ENCODE measurements at places on chromosomes 5 and 9.

DNA sequence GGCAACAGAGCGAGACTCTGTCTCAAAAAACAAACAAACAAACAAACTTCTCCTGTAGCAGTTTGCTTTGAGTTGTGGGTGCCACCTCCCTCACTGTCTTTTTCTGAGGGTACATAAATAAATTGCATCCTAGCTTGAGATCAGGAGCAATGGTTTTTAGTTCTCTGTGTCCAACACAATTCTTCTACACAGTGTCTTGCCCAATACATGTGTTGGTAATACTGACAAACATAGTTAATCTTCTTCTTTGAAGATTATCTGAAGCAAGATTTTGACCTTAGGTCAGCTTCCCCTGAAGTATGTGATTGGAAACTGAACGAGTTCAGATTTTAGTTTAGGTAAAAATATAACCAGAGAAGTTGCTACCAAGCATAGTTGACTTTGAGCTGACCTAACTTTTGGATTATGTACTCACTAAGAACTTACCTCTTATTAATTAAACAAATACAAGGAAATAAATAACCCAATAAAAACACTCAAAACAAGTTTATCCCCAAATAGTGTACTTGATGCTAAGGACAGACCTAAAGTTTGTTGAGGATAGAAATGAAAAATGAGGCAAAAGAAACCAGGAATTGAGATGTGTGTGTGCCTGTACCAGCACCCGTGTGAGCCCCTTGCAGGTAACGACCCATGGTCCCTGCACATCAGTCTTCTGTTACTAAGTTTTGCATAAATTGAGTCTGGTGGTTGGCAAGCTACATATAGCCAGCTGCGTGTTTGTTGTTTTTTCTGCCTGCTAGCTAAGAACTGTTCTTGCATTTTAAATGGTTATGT, 16.2 kb downstream of the TJP2 start:
- DNase-seq = no peak

DNA sequence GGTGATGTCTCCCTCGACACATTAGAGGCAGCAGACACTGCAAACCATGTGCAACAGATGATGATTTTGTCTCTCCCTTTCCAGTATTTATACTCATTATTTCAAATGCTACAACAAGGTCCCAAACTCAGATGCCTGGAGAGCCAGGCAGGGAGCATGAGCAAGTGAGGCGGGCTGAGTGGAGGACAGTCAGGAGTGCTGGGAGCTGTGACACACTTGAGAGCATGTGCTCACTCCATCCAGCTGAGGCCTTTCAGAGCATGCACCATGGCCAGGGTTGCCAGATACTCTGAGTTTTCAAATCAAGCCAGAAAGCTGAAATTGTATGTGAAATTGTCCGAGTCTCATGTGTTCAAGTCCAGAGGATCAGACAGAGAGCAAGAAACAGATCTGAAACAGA, 55.8 kb upstream of the SLC2A8 start:
- DNase-seq = no peak

DNA sequence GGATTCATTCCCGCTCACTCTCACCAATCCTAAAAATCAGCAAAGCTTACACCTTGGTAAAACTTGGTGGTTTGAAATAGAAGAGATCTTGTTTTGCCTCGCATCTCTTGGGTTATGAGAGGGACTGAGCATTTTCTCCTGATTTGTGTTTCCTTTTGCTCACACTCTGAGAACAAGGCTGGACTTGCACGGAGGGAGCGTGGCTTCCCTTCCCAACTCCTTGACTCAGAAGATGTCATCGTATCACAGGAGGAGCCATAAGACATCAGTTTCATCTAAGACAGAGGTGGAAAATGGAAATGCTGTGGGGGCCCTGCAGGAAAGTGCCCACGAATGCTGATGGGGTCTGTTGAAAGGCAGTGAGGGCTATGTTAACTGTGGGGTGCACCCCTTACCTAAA, 37.4 kb downstream of the CTSL start:
- no peak for DNase-seq

GRCh38 chr5:159133041-159133741, 33.5 kb upstream of the EBF1 start:
- DNase-seq = no peak

DNA sequence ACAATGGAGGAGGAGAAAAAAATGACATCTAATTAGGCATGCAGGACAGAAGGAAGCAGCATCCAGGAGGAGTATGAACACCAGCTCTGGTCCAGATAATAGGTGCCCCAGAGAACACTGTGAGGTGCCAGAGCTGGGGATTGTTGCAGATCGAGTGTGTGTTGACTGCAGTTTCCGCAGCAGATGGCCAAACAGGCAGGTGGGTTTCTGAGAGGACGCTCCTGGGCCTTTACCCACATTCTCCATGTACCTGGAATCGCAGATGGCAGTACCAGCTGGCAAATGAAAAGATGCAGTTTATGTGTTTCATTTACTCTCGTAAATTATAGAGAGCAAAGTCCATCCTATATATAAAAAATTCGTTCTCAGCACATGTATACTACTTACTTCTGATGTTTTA, 182.2 kb upstream of the ISL1 start:
- DNase-seq = no peak

DNA sequence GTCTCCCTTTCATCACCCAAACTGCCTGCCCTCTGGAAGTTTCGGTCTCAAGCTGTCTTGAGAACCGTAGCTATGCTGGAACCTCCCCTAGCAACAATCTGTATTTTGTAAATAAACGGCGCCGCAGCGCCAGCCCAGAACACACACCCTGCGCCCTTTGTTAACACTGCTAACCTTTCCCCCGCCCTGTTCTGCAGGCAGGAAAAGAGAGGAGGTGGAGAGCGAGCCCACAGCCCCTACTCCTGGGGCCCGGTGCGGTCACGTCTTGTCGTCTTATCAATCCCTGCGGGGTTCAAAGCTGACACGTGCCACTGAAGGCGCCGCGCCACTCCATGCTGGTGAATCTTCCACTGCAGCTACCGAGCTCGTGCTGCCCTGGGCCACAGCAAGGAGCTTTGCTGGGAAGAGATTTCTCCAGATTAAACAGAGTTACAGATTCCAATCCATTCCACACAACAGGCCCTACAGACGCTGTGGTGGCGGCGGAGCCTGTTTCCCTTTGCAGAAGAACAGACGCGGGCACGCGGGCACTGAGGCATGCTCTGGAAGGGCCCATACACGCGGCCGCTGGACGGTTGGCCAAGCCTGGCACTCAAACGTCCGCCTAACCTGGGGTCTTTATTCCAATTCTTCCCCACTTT, 25.3 kb downstream of the ZDHHC11B start:
- no peak for DNase-seq

DNA sequence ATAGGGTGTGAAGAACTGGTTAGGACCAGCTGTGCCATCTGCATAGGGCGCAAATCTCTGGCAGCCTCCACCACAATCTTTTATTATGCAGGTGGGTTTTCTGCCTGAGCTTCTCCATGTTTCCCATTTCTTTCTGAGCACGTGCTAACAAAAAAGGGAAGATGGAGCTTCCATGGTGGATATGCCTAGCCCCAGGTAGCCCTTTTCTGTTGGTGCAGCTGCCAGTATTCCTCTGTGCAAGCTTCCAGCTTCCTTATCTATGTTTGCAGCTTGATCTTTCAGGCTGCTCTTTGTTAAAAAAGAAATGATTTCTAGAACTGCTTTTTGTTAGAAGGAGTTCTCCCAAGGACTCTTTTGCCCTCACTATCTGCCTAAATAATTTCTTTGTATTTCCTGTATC, 95.0 kb upstream of the EPB41L4A start:
- no peak for DNase-seq

DNA sequence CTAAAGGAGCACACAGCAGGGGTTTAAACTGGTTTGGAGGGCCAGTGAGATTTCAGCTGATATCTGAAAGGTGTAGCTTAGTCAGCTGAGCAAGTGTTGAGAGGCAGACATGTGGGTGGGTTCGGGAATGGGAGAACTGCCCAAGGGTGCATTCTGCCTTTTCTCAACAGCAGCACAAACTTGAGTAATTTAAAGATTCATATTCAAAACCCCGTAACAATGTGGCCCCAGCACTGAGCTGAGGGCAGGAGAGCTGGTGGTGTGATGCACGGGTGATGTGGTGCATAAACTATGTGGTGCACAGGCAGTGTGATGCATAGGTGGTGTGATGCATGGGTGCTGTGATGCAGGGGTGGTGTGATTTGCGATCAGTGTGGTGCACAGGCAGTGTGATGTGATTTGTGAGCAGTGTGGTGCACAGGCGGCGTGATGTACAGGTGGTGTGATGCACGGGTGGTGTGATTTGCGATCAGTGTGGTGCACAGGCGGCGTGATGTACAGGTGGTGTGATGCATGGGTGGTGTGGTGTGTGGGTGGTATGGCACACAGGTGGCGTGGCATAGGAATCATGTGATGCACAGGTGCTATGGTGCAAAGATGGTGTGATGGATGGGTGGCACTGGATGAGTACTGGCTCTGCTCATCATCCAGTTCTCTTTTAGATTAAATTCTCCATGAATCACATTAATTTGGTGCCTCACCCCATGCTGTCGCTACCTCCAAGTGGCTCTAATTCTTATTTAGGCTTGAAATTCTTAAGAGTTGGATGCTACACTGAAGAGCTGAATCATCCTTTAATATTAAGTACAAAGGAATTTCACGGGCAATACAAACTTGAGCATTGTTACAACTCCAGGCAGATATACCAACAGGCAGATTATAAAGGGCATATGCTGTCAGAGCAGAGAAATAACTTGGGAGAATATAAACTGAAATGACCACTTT, 53.6 kb downstream of the DAP start:
- no peak for DNase-seq

DNA sequence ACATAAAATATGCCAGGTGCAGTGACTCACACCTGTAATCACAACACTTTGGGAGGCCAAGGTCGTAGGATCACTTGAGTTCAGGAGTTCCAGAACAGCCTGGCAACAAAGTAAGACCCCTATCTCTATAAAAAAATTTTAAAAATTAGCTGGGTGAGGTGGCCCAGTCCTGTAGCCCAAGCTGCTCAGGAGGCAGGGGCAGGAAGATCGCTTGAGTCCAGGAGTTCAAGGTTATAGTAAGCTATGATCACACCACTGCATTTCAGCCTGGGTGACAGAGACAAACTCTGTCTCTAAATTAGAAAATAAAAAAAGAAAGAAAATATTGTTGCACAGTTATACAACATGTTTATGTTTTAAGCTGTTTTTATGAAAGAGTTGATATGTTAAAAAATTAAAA, 6.8 kb downstream of the CENPK start:
- DNase-seq = no peak

DNA sequence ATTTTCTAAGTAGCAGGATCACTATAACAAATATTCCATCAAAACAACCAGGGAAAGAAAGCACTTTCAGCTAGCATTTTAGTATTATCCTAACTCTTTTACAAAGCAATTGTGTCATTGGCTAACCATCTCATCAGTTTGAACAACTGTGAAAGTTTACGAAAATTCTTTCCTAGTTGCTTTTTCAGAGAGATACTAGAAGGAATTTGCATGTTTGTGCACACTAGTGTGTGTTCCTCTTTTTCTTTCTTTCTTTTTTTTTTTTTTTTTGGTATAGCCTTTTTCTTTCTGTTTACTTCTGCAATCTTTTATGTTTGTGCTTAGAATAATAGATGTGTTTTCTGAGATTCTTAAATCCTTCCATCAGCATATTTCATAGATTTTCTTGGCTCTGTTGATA, 124.7 kb upstream of the SEMA6A start:
- no peak for DNase-seq

DNA sequence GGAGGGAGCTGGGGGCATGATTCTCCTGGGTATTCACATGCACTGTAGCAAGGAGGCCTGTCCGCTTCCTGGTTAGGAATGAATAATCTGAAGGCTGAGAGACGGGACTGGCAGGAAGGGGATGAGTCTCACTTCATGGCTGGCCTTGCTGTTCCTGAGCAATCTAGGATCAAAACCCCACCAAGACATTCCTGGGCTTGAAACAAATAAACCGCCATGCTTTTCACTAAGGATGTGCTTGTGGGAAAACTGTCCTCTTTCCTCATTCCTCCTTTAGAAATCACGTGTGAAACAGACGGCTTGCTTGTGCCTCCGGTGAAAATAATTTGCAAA, 132.8 kb downstream of the MACROH2A1 start:
- DNase-seq = no peak

GRCh38 chr5:148808864-148809642, 17.4 kb upstream of the ADRB2 start:
- DNase-seq = peak; percentile 54

GRCh38 chr9:94867842-94868312, 141.4 kb downstream of the AOPEP start:
- DNase-seq = no peak

DNA sequence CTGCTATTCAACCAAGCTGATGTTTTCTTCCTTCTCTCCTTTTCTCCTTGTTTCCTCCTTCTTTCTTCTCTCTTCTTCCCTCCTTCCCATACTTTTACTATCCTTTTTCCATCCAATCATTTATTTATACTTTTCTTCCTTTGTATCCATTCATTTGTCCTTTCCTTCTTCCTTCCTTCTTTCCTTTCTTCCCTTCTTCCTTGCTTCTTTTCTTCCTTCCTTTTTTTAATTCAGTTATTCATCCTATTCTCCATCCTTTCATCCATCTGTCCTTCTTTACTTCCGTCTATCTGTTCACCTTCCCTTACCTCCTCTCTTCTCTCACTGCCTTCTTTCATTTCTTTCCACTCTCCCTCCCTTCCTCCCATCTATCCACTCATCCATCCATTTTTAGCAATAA, 24.0 kb upstream of the PPARGC1B start:
- DNase-seq = no peak

DNA sequence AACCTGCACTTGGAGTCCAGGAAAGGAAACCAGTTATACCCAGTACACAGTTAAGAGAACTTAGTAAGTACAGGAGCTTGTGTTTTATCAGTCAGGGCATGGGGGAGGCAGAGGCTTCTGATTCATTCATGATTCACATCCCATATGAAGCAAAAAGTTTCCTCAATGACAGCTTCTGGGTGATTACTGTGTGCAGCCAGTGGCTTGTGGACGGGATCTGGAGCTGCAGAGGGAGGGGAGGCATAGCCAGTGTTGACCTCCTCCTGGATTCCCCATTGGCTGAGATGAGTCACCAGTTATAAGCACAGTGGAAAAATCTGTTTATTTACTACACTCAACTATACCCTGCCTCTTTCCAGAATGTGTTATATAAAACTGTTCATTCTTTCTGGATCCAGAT, 17.7 kb downstream of the IL31RA start:
- no peak for DNase-seq

GRCh38 chr5:175001876-175002645, 277.7 kb downstream of the MSX2 start:
- DNase-seq = no peak

- DNase-seq = no peak
Measured at GRCh38 chr5:116671211-116671736, 96.7 kb upstream of the SEMA6A start.

- DNase-seq = no peak
Measured at GRCh38 chr9:33517373-33517772, 6.7 kb upstream of the ANKRD18B start.
